Fibroblast of skin of right biceps (primary cell): ENCODE measurements at places on chromosomes 7 and 10.
A peak's percentile ranks its signal among the peaks of the same experiment; 100 is the strongest.

- no peak for DNase-seq
Observed at GRCh38 chr7:55310287-55311025, 54.7 kb upstream of the LANCL2 start.

DNA sequence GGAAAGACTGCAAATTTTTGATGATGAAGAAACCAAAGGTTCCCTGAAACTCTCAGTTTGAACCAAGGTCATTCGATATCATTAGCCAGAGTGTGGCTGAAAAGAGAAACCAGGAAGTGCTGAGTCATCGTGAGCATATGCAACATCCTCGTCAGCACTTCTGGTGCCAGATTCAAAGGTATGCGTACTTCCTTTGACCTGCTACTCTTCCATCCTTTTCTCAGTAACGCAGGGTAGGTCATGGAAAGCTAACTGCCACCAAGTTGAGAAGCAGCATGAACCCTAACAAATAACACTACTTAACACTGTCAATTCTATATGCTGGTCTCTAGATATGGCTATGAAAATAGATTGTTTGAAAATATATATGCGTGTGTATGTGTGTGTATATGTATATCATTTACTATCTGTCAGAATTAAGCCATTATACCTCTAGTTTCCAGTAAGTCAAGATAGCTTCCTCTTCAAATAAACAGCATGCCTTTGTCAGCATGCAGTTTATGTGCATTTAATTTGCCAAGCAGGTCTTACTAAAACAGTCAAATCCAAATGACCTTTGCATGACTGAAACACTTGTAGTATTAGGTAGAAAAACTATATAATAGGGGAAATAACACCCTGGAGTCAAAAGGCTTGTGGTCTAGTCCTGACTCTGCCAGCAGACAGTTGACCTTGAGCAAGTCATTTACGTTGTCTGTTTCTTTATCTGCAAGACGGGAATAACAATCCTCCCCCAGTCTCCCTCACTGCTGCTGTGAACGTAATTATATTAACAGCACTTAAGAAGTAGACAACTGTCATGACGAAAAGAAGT is 26.4 kb downstream of the CDK6 start:
- peak; percentile 96 for DNase-seq

DNA sequence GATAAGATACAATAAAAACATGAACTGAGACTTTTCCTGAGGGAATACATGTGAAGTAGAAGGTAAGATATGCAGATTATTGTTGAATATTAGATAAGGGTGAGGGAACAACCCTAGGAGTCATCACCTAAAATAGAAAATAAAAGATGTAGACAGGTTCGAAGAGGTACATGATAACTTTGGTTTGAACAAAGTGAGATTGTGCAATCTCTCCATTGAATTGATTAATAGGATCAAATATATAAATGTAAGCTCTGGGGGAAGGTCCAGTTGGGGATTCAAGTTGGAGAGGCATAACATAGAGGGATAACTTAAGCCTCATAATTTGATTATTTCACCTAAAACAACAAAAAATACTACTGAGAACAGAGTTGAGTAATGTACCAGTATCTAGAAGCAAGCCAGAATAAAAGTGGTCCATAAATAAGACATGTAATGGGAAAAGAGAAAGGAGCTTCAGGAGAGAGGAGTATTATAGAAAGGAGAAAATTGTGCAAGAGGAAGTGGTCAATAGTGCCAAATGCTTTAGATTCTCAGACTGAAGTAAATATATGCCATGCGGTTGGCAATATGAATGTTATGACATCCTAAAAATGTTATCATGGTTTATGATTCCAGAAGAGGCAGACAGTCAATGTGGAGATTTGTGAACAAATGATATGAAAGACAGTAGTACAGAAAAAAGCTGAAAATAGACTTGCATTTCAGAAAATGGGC is 282.3 kb upstream of the CHRM2 start:
- peak; percentile 2 for DNase-seq

DNA sequence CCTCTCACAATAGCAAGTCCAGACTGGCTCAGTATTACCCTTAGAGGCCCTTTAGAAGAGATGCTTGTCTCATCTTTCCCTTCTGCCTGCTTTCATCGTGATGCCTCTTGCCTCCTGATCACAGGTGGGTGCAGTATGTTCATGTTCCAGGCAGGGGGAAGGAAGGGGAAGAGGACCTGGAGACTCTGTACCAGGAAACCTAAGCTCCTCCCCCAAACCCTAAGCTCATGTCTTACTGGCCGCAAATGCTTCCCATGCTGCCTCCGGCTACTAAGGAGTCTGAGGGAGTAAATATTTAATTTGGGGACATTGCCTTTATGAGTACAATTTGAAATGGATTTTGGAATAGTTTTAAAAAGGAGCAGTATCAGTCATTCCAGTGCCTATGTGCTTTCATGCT is 192.6 kb downstream of the CDCA7L start:
- DNase-seq: no peak

DNA sequence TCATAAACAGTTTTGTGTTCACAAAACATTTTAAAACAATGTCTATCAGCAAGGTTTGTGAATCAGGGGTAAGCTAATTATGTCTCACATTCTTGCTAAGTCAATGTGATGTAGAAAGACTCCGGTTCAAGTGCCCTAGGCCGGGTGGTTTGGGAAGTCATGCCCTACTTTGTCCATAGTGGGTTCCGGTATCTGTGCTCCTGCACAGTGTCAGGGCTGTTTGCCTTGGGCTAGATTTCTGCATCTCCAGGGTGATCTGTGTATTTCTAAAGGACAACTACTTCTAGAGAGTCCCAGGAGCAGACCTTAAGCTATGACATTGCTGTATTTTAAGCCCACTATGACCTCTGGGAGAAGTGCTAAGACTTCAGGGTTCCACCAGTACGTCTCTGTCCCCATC is 504.1 kb downstream of the PLXNA4 start:
- no peak for DNase-seq

- peak; percentile 76 for DNase-seq
Observed at GRCh38 chr7:55073976-55074528, 55.2 kb downstream of the EGFR start.

DNA sequence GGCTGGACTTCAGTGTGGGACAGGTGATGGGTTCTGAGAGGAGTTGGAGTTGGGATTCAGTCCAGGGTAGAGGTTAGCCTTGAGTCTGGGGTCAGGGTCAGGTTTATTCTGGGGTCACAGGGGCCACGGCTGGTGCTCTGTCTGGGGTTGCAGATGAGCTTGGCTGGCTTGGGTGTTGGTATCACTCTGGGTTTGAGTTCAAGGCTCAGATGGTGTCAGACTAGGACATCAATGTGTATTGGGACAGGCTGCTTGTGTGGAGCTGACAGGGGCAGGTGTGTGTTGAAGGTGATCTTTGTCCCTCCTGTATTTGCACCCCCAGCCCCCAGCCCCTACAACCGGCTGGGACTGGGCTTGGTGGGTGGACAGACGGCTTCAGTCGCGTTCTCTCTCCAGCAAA is 26.8 kb downstream of the TMEM270 start:
- no peak for DNase-seq

DNA sequence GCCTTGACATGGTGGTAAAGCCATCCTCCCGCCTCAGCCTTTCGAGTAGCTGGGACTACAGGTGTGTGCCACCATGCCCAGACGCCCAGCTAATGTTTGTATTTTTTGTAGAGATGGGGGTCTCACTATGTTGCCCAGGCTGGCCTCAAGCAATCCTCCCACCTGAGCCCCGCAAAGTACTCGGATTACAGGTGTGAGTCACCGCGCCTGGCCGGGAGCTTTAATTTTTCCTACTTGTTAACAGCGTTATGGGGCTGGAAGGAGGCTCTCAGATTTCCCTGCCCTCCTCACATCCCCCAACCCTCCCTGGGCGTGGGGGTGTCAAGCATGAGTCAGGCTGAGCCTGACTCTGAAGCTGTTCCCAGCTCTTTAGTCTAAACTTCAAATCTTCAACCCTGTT is 8.3 kb downstream of the ALKBH4 start:
- DNase-seq: peak; percentile 68

GRCh38 chr10:66877361-66877760 is 48.5 kb upstream of the LRRTM3 start:
- no peak for DNase-seq

- DNase-seq: no peak
Observed at GRCh38 chr7:75996476-75996875, 2.1 kb upstream of the TMEM120A start.

- DNase-seq: peak; percentile 21
Observed at GRCh38 chr7:7686811-7687508, 31.4 kb downstream of the RPA3 start.

DNA sequence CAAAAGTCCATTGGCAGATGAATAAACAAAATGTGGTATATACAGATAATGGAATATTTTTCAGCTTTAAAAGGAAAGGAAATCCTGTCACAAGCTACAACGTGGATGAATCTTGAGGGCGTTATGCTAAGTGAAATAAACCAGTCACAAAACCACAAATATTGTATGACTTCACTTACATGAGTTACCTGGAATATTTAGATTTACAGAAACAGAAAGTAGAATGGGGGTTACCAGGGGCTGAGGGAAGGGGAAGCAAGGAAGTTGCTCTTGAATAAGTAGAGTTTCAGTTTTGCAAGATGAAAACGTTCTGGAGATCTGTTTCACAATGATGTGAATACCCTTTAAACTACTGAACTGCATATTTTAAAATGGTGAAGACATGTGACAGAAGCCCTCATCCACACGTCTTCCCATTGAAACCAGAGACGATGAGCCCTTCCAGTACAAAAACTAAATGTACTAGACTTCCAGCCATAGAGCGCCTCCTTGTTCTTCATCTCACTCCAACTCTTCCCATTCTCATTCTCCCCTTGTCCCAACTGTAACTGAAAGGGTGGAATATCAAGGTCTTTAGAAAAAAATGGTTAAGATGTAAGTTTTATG is 62.4 kb downstream of the MICU1 start:
- no peak for DNase-seq

- no peak for DNase-seq
Observed at GRCh38 chr7:105450177-105450861, 61.6 kb upstream of the SRPK2 start.

DNA sequence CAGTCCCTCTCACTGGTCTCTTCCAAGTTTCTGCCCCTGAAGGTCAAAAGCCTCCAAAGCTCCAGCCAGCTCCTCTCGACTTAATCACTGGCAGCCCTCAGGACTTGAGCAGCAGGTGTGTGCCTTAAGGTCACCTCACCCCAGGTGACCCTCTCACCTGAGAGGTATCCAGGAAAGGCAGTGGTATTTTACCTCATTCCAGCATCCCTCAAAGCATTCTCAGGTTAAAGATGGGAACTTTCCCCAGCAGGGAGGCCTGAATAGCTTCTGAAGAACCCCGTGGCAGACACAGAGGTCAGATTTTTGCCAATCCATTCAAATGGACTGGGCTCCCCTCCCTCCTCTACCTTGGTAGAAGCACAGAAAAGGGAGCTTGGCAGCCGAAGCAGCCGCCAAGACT is 148.2 kb downstream of the GFRA1 start:
- DNase-seq: no peak

DNA sequence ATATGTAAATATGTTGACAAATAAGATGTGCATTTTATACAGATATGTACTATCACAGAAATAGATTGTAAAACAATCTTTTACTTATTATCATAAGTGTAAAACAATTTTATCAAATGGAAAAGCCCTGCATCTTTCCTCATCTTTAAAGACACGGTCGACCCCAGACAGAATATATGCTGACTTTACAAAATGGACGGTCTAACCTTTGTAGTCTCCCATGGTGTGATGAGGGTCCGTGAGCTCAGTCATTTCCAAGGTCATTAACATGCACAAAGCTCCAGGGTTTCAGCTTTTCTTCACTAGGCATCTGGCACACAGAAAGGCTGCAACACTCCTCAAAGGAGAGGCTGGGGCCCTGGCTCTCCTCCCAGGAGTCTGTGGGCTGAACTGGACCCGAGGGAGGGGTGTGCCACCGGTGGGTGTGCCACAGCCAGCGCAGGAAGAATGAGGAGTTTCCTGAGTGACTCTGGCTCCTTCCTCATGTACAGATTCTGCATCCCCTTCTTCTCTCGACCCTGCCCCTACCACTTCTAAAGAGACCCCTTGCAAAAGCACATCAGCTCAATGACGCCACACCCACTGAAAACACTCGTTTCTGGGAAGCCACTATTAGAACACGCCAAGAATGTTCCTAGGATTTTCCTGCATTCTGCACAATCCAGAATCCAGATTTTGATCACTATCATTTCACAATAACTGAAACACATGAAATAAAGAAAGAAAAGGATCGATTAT is 26.2 kb upstream of the ABLIM1 start:
- peak; percentile 40 for DNase-seq

GRCh38 chr10:93076871-93077270 is 3.2 kb downstream of the CYP26A1 start:
- peak; percentile 26 for DNase-seq

GRCh38 chr10:99443500-99443899 is 13.1 kb upstream of the GOT1 start:
- no peak for DNase-seq

DNA sequence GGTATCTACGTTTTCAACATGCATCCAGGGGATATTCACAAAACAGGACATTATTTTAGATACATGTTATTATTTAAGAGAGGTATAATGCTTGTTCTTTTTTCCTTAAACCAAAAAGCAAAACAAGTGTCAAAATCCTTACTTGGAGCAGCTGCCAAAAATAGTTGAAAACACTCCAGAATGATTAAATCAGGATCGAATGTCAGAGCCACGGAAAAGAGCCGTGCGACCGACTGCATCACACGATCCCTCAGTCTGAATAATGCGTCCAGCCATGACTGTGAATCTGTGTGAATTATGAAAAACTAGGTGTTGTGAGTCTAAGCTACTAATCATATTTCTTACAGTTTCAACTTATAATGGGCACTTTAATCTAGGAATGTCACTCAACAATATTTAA is 126.0 kb downstream of the PARD3 start:
- peak; percentile 69 for DNase-seq

GRCh38 chr7:129730159-129730558 is 118.6 kb downstream of the NRF1 start:
- no peak for DNase-seq

DNA sequence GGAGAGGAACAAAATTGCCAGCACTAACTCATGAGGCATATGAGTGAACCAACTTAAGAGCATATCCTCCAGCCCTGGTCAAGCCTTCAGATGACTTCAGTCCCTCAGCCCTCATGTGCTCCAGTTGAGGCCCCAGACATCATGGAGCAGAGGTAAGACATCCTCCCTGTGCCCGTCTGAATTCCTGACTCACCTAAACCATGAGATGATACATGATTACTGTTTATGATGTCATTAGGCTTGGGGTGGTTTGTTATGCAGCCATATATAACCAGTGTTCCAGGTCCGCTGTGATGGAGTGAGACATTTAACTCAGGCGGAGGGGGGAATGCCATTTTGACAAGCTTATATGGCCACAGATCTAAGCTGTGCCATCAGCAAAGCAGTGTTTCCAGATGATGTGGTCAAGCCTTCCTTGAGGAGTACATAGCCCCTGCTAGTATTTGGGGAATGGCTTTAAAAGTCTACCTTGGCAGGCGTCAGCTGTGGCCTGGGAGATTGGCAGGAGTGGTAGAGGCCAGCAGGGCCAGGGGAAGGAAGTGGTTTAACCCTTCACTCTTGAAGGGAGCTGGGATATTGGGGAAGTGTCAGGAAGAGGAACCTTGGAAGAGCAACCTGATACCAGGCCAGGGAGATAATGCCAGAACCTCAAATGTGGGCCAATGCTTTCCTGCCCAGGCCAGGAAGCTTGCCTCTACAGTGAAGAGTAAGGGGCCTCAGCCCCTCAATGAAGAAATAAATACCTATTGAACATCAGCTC is 343.0 kb upstream of the PODXL start:
- DNase-seq: peak; percentile 39
